ENCODE measurements at places on chromosomes 4 and X.

DNA sequence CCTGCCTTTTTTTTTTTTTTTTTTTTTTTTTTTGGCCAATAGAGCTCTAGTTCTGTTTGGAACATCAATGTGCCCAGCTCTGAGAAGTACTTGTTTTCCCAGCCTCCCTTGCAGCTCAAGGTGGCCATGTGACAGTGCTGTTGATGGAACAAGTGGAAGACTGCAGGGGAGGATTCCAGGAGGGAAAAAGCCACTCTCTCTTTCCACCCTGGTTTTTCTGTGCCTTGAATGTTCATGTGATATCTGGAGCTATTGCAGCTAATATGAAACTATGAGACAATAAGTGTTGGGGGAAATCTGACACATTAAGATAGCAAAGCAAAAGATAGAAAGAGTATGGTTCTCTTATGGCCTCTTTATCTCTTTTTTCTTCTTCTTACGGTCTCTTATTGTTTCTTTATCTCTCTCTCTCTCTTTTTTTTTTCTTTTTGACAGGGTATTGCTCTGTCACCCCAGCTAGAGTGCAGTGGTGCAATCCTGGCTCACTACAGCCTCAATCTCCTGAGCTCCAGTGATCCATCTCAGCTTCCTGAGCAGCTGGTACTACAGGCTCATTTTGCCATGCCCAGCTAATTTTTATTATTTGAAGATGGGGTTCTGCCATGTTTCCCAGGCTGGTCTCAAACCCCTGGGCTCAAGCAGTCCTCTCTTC, 192.0 kb upstream of the LNX1 start:
- no peak for DNase-seq

GRCh38 chr4:45423896-45424295, 697.5 kb upstream of the GNPDA2 start:
- DNase-seq, result no peak

GRCh38 chr4:168758351-168758876, 251.6 kb downstream of the CBR4 start:
- peak; percentile 12 for DNase-seq

DNA sequence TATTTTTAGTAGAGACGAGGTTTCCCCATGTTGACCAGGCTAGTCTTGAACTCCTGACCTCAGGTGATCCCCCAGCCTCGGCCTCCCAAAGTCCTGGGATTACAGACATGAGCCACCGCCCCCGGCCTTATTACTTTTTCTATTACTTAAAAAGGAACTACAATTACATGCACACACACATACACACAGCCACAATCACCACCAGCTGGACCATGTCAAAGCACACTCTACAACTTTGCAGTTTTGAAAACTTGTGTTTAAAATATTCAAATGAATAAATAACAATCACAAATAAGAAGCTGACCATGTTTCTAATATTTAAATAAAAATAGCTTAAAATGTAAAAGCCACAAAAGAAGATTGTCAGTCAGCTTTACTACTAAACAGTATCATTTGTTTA, 23.4 kb downstream of the SLC10A7 start:
- no peak for DNase-seq

GRCh38 chr4:96228463-96228862, 388.6 kb downstream of the PDHA2 start:
- no peak for DNase-seq

DNA sequence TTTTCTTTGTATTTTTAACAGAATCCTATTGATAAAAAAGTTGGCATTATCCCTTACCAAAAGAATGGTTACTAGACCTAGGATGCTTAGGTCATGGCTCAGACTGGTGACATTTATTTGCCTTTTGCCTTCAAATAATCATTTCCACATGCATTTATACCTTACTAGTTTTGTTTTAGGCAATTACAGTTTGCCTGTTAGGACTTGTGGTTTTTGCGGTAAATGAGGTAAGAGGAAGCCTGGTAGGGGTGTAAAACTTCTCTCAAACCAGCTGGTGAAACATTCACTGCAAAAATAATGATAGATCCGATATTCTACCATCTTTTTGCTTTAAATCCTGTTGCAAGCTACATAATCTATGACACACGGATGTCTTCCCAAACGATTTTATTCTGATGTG, 12.1 kb downstream of the LAMP2 start:
- DNase-seq, result no peak

GRCh38 chr4:127548990-127549925, 83.5 kb upstream of the INTU start:
- no peak for DNase-seq

GRCh38 chr4:74516303-74516702, 71.4 kb downstream of the AREG start:
- DNase-seq, result peak; percentile 50

DNA sequence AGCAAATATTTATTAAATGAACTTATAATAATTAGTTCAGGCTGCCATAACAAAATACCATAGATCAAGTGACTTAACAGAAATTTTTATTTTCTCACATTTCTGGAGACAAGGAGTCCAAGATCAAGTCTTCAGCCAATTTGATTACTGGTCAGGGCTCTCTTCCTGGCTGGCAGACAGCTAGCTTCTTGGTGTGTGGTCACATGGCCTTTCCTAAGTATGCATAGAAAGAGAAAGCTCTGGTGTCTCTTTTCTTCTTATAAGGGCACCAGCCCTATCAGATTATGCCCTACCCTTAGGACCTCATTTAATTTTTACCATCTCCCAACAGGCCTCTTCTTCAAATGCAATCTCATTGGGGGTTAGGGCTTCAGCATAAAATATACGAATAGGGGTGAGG, 438.5 kb upstream of the INTU start:
- no peak for DNase-seq

- DNase-seq, result no peak
Measured at GRCh38 chrX:154717824-154718223, 33.1 kb downstream of the GAB3 start.

DNA sequence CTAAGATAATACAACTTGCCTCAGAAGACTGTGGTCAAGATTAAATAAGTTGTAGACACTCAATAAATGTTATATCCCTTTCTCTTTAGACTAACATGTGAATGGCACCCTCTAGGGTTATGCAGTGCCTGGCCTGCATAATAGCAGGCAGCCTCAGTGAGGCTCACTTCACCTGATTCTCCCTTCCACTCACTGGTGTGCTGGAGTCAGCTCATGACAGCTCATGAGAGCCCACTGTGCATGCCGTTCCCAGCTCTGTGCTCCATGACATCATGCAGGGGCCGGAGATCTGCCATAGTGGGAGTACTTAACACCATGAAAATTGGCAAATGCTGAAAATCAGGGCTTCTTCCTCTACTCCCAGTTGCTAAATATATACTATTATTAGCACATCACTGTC, 64.5 kb downstream of the TEC start:
- DNase-seq, result no peak

DNA sequence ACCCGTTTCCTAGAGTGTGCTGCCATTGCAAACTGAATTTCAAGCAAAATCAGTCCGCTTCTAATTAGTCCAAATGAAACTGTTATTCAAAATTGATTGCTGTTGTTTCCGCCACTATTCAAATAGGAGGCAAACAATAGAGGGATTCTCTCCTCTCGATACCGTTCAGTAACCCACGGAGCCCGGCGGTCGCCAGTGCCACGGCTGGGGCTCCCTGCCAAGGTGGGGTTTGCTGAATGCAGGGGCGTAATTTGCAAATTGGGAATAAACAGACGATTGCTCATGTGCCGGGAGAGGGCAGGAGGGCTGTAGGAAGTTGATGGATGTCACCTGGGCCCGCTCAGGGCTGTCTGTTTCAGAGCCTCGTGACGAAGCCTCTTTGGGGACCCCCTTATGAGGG, 8.8 kb downstream of the ADRA2C start:
- DNase-seq, result no peak

DNA sequence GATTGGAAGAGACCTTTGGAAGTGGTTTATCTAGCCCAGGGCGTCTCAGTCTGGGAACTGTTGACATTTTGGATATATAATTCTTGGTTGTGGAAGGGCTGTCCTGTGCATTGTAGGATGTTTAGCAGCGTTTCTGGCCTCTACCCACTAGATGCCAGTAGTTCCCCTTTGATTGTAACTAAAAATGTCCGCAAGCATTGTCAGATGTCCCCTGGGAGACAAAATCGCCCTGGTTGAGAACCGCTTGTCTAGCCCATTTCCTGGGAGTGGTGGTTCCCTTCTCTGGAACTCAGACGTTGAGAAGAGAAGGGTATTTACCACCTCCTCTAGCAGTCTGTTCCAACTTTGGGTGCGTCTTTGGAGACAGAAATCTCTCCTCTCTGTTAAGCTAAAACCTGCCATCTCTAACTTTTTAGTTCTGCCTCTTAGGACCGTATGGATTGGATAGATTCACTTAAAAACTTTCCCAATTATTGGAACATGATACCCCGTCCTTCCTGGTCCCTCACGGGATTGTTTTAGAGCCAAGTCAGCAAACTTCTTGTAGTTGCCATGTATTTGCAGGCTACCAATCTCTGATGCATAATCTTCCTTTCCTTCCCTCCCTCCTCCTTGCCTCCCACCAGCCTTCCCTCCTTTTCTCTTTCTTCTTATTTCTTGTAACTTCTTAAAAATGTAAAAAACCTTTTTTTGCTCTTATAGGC, 13.9 kb downstream of the TMEM165 start:
- no peak for DNase-seq

GRCh38 chrX:107025545-107025944, 25.5 kb upstream of the MORC4 start:
- no peak for DNase-seq

GRCh38 chr4:104395168-104395614, 99.5 kb downstream of the CXXC4 start:
- DNase-seq, result no peak

DNA sequence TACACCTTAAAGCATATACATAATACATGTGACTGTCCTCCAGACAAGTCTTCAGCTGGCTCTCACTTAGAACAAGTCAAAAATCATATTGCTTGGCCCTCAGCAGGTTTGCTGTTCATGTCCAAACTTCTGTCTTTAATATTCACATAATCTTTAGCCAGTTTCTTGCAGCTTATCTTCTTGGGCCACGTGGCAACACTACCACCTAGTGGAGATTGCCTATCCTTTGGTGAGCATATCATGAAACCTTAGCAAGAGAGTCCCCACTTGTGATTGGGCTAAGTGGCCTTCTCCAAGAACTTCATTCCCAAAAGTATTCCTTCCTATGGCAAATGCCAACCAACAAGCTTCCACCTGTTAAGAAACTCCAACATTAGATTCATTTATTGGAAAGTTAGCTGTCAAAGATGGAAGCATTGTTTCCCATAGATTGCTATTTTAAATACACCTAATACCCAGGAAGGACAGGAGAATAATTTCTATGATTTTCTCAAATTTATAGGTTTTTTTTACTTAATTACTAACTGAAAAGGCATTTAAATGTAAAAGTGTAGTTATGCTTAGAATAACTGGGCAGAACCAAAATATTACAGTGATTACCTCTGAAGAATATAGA, 231.9 kb upstream of the INTU start:
- DNase-seq, result peak; percentile 35

GRCh38 chrX:132022967-132023895, at the start of gene STK26:
TSS of gene STK26 (plus strand) at chrX:132023302. CDS start at chrX:132023618, 316 bp downstream.
- peak; percentile 68 for DNase-seq

DNA sequence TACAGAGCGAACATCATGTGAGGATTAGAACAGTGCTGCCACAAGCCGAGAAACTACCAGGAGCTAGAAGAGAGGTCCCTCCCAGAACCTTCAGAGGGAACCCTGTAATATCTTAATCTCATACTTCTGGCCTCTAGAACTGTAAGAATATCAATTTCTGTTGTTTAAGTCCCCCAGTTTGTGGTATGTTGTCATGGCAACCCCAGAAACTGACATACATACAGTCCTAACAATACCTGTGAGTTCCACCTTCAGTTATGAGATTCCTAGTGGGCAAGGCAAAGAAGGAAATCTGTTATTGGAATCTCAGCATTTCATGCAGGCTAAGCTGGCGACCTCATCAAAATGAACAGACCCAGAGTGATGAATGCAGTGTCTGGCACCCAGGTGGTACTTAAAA, 42.5 kb downstream of the ZBTB49 start:
- peak; percentile 12 for DNase-seq

DNA sequence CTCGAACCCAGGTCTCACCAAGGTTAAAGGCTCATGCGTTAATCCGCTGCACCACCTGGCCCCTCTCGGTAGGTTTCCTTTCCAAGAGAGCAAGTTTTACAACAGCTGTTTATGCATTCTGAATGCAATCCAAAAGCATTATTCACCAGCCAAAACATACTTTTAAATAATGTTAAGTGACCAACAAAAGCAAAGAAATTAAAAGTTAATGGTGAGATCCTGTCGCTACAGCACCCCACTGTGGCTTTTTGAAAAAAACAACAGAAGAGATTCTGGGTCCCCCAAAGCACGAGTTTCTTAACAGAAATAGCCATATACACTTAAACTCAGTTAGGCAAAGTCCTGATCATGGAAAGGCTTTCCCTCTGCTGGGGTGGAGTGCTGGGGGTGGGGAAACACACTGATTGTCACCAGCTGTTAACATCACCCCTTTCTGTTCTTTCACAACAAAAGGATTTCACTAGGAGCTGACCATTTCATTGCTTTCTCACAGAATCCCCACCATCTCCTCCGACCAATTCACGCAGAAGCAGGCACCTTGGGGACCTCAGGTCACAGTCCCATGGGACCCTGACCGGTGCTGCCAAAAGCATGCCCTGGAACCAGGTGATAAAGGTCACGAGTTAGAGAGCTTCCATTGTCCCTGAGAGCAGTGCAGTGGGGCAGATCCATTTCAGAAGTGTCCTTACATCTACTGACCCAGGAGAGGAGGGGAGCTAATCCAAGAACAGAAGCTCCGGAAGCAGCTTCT, 51.2 kb downstream of the ZNF827 start:
- DNase-seq, result no peak

DNA sequence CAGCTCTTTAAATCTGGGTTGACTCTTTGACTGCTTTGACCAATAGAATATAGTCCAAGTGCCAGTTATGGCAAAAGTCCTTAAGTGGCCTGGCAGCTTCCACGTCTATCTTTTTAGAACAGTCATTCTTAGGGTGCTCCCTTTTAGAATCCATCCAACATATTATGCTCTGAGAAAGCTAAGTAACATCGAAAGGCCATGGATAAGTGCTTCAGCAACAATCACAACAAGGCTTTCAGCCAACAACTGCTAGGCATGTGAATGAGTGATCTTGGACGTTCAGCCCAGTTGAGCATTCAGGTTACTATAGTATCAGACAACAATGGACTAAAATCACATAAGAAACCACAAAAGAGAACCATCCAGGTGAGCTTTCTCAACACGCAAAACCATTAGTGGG, 818.7 kb downstream of the DMD start:
- DNase-seq, result no peak

GRCh38 chr4:29966386-29966785, 753.8 kb upstream of the PCDH7 start:
- DNase-seq, result no peak

DNA sequence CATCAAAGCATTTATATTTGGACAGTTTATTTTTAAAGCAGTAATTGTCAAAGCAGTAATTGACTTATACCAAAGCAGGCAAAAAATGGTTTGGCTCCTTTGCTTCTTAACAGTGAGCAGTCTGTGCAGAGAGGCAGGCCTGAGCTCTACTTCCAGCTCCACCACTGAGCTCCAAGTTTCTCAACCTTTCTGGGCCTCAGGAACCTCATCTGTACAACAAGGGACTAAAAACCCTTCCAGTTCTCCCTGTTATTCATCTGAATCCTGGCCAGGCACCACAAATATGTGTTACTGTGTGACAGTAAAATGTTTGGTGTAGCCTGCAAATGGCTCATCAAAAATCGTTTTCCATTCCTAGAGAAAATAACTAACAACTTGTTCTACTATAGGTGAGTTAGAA, 88.7 kb upstream of the TTC29 start:
- no peak for DNase-seq

Measured in NCI-H226 (cell line).